Peyer's patch (tissue), 4 donors: ENCODE measurements at places on chromosomes 13 and 19.

GRCh38 chr19:5850743-5851293 lies 431 bp downstream of the FUT3 start:
- DNase-seq = no peak

GRCh38 chr13:99970651-99971575 lies 654 bp downstream of the ZIC5 start:
- DNase-seq = no peak

DNA sequence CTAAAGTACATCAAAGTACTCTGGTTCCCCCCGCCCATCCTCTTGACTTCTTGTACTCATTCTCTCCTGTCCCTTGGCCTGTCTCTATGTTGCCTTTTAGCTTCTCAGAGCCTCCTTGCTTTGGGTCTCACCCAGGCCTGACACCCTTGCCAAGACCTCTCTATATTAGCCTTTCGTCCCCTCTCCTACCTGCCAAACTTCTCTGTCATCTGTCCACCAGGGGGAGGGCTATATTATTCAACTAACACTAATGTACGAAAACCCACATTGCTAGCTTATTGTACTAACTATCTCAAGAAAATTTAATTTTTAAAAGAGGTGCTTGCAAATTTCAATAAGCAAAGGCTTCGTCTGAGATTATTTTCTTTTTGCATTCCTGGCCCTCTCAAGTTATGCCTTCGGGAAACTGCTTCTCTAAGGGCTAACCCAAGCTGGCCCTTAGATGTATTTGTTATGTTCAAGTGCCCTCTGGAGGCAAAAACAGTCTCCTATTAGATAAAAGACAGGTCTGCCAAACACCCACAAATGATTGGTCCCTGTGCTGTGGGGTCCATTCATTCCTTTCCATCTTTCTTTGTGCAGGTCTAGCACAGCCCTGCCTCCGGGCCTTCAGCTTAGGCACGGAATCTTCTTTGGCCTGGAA lies 6.3 kb upstream of the MRPS31 start:
- DNase-seq = no peak

DNA sequence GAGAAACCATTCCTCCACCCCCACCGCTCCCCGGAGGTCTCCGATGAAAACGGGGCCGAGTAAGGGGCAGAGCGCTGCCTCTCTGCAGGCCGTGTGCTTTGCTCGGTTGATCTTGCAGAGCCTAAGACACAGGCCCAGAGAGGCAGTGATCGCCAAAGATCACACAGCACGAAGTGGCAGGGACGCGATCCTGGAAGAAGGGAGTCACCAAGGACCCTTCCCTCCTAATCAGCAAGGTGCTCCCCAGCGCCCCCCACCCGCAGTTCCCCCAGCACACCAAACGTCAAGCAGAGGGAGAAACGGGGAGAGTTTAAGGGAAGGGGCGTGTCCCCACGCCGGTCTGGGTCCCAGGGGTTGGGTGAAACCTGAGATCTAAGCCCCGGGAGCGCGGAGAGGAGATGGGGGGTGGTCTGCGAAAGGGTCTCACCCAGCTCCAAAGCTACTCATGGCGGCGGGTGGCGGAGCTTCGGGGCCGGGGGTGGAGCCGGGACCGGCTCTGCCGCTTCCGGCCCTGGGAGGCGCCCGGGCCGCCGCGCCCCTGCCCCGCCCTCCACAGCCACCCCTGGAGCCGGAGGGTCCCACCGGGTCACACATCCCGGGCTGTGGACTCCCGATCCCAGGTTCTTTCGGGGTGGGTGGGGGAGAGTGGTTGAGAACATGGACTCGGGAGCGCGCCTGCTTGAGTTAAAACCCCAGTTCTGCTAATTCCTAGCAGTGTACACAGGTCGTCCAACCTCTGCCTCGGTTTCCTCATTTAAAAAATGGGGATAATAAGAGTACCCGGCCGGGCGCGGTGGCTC lies at the start of gene EML2:
EML2 (minus strand) TSS at position 468 of the 800 bp plus-strand sequence; CDS start at position 447, 21 bp downstream.
- DNase-seq = peak; percentile 78

GRCh38 chr13:98272549-98272948 lies 95.5 kb upstream of the RNF113B start:
- no peak for DNase-seq

GRCh38 chr19:17490411-17490810 lies 20.1 kb downstream of the SLC27A1 start:
- DNase-seq = no peak

DNA sequence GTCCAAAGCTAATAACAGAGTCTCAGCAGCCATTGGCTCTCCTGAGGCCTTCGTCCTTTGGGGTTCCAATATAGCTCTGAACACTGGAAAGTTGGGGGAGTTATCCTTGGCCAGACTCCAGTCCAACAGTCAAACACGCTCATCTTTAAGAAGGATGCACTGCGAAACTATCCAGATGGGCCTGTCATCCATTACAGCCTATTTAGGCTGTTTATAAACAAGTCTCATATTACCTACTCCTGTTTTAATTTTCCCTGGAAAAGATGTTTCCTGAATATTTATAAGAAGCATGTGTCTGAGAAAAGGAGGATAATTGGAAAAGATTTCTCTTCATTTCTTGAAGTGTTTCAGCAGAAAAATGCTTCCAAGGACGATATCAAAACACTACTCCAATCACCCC lies 170.7 kb downstream of the DCT start:
- DNase-seq = no peak

- DNase-seq = no peak
Observed at GRCh38 chr13:85170372-85170771, 628.8 kb downstream of the SLITRK6 start.

GRCh38 chr13:35136585-35136984 lies 194.5 kb downstream of the NBEA start:
- no peak for DNase-seq

GRCh38 chr13:51266642-51267041 lies 44.4 kb downstream of the FAM124A start:
- no peak for DNase-seq

GRCh38 chr19:58550362-58551122 lies 4.4 kb downstream of the CHMP2A start:
- no peak for DNase-seq

GRCh38 chr13:99385940-99386339 lies 78.7 kb upstream of the GPR183 start:
- DNase-seq = no peak

DNA sequence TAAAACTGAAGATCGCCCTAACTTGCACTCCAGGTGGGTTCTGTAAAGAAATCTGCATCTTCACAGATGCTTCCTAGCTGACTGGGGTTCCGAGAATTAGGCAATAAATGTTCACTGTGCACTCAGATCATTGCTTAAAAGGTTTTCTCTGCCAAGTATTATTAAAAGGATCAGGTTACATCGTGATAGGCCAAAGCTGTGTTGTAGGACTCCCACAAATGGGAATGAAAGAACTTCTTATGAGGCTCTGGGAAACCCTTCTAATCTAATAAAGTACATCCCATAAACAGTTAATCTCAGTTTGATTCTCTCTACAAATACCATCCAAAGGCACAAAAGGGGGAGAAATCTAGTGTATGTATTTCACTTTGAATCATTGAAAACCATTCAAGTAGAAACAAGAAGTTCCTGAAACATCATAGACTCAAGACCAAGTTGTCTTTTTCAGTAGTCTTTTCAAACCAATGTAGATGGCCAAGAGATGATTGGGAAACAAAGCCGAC lies 7.1 kb upstream of the POU4F1 start:
- no peak for DNase-seq

DNA sequence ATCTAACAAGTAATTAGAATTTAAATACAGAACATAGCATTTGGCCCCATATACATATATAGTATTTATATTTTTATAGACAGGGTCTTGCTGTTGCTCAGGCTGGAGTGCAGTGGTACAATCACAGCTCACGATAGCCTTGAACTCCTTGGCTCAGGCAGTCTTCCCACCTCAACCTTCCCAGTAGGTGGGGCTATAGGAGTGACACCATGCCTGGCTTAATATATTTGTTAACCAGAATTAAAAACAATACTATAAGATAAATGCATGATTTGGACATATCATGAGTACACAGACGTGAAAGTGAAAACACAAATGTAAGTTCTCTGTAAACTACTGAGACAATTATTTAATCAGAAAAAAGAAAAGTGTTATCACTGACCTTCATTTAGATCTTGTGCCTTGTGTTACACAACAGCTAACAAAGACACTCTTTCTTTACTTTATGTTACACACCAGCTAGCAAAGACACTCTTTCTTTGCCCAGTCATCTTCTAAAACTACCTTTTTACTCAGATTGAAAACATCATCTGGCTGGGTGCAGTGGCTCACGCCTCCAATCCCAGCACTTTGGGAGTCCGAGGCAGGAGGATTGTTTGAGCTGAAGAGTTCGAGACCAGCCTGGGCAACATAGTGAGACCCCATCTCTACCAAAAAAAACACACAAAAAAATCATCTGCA lies 22.6 kb downstream of the CARS2 start:
- DNase-seq = peak; percentile 60

DNA sequence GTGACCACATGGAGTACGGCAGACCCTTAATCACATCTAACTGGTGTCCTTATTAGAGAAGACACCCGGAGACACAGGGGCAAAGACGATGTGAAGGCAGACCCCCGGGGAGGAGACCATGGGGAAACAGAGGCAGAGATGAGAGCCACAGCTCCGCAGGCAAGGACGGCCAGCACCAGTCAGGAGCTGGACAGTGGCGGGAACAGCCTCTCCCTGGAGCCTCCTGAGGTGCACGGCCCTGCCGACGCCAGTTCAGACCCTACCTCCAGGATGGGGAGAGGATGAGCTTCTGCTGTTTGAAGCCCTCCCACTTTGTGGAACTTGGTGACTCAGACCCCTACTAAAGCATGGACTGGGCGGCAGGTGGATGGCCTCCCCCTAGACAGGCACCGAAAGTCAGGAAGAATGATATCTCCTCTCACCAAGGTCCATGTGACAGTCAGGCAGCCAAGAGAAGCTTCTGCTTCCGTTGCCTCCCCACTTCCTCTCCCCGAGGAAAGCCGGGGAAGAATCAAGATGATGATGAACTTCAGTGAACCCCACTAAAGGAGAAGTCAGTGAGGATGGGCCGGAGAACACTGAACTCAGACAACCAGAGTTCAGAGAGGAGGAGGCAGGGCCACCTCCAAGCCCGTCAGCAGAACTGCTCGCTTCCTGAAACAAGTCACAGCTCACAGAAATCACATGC lies 25.4 kb downstream of the RAB20 start:
- no peak for DNase-seq

GRCh38 chr19:9850235-9850959 lies 15.3 kb downstream of the PIN1 start:
- no peak for DNase-seq

- DNase-seq = no peak
Observed at GRCh38 chr13:45206340-45206739, 5.5 kb upstream of the KCTD4 start.

- peak; percentile 62 for DNase-seq
Observed at GRCh38 chr13:112685896-112686295, 3.9 kb upstream of the ATP11A start.
